ENCODE measurements at places on chromosomes 6 and 20.
A peak's percentile ranks its signal among the peaks of the same experiment; 100 is the strongest.

GRCh38 chr6:114142258-114142657, 171.3 kb upstream of the HDAC2 start:
- DNase-seq: no peak

GRCh38 chr20:62254021-62254724, 15.9 kb downstream of the OSBPL2 start:
- no peak for DNase-seq

DNA sequence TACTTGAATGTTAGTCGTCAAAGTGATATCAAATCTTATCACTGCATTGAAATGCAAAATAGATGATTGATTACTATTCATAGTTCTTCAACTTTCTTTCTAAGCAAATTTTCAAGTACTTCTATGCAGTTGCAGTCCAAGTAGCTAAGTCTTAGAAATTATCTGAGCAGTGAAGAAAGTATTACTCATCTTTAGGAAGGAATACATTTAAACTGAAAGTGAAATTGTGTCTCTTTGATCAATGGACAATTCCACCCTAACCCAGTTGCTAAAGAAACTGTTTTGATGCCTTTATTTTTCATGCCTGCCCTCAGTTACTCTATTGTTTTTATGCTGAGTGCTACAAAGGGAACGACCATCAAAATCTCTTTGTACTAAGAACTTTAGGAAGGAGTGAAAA, 337.4 kb downstream of the GRIK2 start:
- no peak for DNase-seq

DNA sequence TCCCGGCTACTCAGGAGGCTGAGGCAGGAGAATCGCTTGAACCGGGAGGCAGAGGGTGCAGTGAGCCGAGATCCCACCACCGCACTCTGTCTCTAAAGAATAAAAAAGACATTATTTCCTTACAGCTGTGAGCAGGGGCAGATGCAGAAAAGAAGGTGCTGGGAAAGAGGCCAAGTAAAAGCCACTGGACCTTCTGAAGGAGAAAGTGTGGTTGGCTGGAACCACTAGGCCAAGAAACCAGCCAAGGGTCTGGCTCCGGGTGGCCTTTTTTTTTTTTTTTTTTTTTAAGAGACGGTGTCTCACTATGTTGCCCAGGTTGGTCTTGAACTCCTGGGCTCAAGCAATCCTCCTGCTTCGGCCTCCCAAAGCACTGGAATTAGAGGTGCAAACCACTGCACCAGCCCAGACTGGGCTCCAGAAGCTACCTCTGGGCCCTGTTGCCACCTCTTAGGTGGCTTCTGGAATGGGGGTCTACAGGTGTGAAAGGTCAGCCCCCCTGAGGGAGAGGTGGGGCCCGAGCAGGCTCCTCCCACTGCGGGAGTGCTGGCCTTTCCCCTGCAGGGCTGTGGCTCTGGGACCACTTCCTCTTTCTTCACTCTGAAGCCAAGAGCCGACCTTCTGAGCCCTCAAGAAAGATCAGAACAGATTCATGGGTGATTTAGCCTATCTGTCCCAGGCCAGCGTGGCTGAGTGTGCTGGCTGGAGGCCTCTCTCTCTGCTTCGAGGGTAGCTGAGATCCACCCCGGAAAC, at the start of gene FGD2:
Gene FGD2, plus strand, starts transcription at position 595 of the 750 bp plus-strand sequence. CDS start 163 bp downstream, outside the sequence.
- peak; percentile 54 for DNase-seq

DNA sequence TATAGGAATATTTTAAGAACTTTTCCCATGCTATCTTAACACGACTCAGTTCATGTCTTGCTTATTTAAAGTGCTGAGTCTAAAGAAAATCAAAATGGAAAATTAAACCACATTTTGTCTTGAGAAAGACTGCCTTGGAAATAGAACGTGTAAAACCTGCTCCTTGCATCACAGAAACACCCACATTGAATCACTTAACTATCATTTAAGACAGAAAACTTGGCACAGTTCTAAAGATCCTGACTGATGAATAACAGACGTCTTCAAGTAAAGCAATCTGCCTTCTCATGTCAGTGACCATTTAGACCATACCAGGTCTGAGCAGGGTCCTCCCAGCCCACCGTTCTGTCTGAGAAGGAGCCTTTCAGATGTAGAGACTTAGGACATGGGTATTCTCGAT, 7.4 kb downstream of the PERP start:
- DNase-seq: no peak

GRCh38 chr20:11719153-11719552, 198.5 kb upstream of the BTBD3 start:
- no peak for DNase-seq

GRCh38 chr20:23622839-23623343, 14.9 kb downstream of the CST3 start:
- peak; percentile 21 for DNase-seq

DNA sequence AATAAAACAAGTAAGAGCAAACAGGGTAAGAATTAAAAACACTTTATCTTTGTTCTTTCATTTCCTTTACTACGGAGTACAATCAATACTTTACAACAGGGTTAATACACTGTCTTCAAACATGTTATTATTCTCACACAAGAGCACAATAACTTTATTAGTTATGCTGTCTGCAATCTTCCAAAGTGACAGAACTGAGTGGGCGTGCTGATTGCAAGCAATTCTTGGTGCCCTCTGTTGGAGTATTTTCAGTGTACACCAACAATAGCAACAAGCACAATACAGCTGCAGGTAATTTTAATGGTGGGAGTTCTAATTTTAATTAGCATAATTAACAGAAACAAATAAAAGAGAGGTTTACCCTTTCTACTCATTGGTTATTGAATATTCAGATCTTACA, 33.9 kb upstream of the PTPRK start:
- DNase-seq: no peak

DNA sequence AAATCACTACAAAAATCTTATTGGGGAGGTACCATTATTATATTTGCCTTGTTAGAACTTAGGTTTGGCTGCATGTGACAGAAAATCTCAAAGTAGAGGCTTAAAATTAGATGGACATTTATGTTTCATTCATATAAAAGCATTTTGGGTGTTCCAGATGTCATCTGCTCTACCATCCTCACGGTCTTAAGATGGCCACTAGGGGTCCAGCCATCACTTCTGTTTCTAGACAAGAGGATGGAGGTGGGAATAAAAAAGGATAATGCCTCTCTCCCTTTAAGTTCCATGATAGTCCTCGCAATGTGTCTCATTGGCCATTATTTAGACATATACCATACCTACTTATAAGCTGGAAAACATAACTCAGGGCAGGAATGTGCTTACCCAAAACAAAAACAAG, 929.5 kb downstream of the KIF16B start:
- no peak for DNase-seq

- no peak for DNase-seq
Observed at GRCh38 chr6:23277521-23278179, 708.3 kb downstream of the HDGFL1 start.

- no peak for DNase-seq
Observed at GRCh38 chr6:158808941-158809678, 10.1 kb downstream of the EZR start.

DNA sequence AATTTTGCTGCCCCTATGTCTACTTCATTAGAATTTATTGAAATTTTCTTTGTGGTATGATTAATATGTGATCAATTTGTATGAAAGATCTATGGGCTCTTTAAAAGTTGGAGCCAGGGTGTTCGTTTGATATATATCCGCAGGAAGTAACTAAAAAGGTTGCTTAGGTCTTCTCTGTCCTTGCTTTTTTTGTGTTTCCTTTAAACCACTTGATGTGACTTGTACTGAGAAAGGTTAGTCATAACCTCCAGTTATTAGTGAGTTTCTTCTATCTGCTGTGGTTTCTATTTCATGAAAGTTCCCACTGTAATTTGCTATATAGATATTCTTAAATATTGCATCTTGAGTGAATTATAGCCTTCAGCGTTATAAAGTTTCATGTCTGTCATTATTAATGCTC, 585.3 kb upstream of the ARID1B start:
- DNase-seq: no peak

DNA sequence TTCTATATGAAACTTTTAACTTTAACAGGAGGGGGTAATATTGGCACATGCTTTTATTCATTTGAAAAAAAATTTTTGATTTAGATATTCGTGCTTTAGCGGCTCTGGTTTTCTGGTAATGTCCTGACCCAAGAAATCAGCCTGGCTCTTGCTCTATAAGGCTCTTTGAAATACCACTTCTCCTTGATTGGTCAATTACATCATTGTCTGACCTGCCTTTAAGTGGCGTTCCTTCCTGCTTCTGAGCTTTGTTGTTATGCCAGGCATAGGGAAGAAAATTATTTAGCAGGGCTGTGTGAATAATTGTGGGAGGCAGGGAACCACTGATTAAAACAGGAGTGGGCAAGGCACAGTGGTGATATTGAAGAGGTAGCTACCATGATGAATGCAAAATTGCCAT, 3.9 kb downstream of the RNF144B start:
- DNase-seq: no peak

DNA sequence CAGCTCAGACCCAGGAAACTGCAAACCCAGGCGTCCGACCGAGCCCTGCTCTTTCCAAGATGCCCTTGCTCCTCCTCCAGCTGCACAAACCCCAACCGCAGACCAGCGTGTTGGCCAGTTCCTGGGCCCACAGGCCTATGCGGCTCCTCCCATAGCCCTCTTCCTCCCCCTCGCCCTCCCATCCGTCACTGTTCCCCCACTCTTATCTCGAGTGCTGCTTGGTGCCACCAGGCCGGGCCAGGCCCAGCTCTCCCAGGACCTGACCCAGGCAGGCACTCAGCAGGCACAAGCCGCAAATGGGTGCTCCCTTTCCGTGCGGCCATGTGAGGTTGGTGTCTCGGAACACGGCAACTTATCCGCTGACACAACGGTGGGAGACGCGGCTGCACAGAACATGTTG, 28.6 kb downstream of the ADRM1 start:
- DNase-seq: no peak

DNA sequence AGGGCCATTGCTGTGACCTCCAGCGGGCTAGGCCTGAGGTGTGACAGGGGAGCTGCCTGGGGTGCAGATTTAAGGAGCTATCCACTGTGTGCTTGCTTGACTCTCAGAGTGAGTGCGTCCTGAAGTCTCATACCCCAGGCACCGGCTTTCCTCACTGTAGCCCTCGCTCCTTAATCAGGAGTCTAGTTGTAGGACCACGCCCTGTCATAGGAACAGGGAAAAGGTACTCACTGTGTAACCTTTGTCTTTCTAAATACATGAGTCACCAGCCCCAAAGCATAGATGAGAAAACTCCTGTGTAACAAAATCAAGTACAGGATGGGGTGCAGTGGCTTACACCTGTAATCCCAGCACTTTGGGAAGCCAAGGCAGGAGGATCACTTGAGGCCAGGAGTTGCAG, 141.7 kb downstream of the TMEM242 start:
- DNase-seq: no peak

DNA sequence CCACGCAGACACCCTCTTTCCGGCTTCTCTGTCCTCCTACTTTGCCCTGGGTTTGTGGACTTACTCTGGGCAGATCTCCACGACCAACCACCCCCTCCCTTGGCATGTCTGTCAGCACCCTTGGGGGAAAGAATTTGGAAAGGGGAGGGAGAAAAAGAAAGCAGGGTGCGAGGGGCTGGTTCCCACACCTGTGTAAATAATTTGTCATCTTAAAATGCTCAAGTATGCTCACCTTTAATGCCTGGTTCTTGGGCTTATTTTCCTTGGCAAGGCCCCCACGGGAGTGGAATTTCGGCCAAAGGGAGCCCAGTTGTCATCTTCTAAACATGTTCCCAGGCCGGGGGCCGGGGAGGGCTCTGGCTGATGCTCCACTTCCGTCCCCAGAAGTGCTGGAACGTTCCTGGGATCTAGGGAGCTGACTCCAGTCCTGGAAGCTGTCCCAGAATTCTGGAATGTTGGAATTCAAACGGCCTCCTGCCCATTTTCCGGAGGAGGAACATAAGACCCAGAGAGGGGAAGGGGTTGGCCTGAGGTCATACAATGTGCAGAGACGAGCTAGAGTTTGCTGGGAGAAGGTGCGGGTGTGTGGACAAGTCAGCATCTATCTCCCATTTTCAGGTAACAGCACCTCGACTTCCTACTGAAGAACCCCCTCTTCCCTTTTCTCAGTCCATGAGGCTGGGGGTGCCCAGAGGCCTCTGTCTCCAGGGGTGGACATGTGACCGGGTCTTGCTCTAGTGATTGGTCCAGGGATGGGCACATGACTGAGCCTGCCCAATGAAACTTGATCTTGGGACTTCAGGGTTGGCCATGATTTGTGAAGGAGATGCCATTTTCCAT, 122.3 kb downstream of the CEBPB start:
- no peak for DNase-seq

GRCh38 chr6:16674801-16675392, 86.4 kb downstream of the ATXN1 start:
- DNase-seq: no peak

GRCh38 chr20:14583413-14583812, 246.0 kb upstream of the FLRT3 start:
- no peak for DNase-seq

DNA sequence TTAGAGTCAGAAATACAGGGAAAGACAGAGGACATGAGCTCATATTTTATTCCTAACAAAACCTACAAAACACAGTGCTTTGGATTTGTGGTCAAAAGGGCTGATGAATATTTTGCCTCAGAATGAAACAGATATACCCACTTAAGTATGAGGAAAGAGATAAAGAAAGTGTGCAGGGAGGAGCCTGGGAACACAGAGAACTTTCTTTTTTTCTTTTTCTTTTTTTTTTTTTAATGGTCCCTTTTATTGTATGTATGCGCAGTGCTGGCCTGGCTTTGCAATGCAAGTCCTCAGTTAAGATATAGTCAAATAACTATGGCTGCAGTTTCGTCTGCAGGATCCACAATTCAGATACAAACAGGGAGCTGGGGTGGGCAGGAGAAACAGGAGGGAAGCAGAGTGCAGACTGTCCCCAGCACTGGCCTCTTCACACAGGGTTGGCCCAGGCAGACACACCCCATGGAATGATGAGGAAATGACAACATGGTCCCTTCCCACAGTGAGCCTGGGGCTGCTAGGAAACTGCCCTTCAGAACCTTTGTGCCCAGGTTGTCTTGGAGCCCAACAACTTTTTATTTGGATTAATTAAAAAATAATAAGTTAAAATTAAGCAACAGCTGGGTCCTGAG, 629.8 kb upstream of the AGPAT4 start:
- DNase-seq: no peak

- DNase-seq: no peak
Observed at GRCh38 chr6:139712830-139713229, 338.4 kb upstream of the CITED2 start.

DNA sequence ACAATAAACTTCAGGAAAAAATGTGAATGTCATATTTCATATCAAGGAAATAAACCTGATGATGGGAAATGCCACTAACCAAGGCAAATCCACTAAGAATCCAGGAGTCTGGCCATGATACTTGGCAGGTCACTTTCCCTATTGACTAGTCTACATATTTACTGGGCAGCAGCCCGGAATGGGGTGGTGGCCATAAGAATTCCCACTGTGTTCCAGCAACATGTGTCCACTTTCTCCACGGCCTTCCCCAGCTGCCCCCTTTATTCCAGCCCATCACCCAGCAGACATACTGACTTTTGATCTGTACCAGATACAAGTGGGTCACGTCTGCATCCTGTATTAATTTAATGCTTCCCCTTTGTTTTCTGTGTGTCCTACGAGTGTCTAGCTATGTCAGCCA, 234.5 kb upstream of the PRDM1 start:
- DNase-seq: no peak

DNA sequence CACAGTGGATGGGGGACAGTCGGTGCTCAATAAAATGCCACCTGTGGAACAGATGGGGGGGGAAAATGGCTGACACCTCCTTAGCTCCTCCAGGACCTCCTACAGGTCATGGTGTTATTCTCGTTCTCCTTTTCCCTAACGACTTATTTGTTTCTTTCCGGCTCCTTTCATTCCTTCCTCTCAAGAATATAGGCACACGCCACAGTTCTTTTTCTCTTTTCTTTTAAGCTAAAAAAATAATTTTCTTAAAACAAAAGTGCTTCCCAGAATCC, 1.4 kb upstream of the RNASET2 start:
- DNase-seq: no peak

- no peak for DNase-seq
Observed at GRCh38 chr6:45648262-45648620, 270.5 kb upstream of the SUPT3H start.

All from hematopoietic multipotent progenitor cell treated with erythropoietin and hydrocortisone succinate and interleukin-3 and kit ligand, for 8 days (in vitro differentiated cells).